Thyroid gland (tissue), 4 donors: ENCODE measurements at places on chromosomes 6 and 20.

- DNase-seq, result no peak
These were observed 74.8 kb downstream of the TULP4 start for GRCh38 chr6:158387036-158387435.

- DNase-seq, result no peak
These were observed 159.6 kb downstream of the BACH2 start for GRCh38 chr6:90136837-90137568.

DNA sequence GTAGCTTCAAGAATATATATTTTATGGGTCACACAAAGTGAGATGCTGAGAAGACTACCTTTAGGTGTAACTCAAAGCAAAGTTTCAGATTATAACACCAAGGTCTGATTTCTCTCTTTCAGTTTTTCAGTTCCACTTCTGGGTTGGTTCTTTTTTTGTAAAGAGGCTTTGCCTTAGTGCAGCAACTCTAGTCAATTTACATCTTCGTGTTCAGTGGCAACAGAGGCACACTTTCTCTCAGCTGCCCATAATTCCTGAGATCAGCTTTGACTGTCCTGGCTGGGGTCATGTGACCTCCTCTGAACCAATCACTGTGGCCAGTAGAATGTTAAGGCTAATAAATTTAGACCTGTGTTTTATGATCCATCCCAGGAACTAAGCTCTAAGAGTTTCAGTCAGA is 120.2 kb downstream of the TINAG start:
- no peak for DNase-seq

DNA sequence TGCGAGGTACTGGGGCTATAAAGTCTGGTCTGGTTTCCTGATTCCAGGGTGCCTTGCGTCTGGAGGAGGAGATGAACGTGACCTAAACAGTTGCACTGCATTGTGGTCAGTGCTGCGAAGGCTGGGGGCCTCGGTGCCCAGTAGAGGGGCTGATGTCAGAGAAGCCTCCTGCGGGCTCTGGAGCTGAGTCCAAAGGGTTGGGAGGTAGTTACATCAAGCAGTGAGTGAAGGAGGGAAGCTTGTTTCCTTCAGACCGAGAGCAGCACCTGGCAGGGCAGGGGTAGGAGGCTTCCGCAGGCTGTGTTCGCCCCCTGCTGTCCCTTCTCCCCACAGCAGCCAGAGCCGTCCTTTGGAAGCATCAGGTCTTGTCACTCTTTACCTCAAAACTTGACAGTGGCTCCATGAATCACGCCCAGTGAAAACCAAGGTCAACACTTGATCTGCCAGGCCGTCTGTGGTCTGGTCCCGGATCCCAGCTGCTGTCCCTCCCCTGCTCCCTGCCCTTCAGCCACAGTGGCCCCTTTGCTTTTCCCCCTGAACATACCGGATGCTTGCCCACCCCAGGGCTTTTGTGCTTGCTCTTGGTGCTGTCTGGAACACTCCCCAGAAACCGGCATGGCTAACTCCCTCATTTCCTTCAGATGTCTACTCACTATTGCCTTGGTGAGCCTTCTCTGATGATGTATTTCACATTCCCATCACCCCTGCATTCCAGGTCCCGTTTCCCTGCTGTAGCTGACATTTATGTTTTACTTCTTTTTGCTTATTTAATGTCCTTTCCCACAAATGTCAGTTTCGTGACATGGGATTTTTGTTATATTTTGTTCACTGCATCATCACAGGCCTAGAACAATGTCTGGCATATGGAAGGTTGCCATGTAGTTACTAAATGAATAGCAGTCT is 7.0 kb downstream of the DYNLRB1 start:
- DNase-seq, result peak; percentile 33

DNA sequence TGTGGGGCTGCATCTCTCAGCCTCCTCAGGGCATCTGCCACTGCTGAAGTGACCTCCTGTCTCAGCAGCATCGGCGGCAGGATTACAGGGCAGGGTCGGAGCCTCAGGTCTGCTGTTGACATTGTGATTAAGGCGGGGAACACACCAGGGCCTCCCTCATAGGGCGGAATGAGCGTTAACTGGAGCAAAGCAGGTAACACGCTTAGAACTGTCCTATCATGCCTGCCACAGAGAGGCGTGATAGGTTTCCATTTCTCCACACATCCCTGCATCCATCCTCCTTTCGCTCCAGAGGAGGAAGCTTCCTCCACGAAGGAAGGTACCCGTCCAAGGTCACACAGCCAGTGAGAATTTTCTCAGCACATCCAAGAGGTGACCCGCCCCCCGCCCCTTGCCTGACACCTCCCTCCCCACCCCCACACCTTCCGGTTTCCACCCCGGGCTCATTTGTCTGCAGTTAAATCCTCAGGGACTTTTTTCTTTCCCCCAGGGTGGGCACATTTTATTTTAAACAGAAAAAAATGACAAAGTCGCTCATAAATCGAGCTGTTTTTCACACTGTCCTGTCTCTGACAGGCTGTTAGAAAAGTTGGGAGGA is 200.8 kb downstream of the TFAP2C start:
- DNase-seq, result no peak

GRCh38 chr6:4209196-4209595 is 73.8 kb upstream of the ECI2 start:
- no peak for DNase-seq
